Transverse colon (tissue), 4 donors: ENCODE measurements at places on chromosomes 6 and 20. TPM values are rescaled to one million over a fixed set of nuclear protein-coding genes. Genes with fewer than 3 reads are reported as not detected.

GRCh38 chr6:74689601-74690000 lies 516.3 kb downstream of the COL12A1 start:
- DNase-seq = no peak

RPS6KA2 gene
- 41.1 TPM for total RNA-seq

DNA sequence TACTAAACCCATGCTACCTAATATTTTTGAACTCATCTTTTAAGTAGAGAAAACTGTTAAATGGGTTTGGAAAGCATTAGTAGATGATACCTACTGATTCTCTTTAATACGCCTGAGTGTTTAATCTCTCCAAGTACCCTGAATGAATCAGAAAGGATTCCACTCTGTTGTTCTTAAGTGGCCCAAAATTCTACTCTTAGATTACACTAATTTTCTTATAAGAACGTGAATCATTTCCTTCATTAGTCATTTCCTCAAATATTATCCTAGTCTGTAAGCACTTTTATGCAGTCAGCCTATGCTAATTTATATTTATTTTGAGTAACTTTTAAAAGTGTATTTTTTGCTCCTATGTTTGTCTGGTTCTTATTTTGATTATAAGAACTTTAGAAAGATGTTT lies 380.0 kb downstream of the BTBD9 start:
- DNase-seq = no peak

KCNS1 gene
- not detected for total RNA-seq

TFAP2D gene
- not detected for total RNA-seq

- no peak for DNase-seq
These were observed 12.5 kb downstream of the TRIM26 start for GRCh38 chr6:30200551-30201281.

DSN1 gene
- 0.40 TPM for total RNA-seq

CITED2 gene
- 66.6 TPM for total RNA-seq

- DNase-seq = no peak
These were observed 40.2 kb downstream of the CCN2 start for GRCh38 chr6:131910956-131911355.

GRCh38 chr6:32983493-32983848 lies 15.1 kb downstream of the BRD2 start:
- no peak for DNase-seq

OR2H1 gene
- not detected for total RNA-seq

AKAP12 gene
- total RNA-seq = 47.0 TPM

IL17A gene
- total RNA-seq = not detected

DNA sequence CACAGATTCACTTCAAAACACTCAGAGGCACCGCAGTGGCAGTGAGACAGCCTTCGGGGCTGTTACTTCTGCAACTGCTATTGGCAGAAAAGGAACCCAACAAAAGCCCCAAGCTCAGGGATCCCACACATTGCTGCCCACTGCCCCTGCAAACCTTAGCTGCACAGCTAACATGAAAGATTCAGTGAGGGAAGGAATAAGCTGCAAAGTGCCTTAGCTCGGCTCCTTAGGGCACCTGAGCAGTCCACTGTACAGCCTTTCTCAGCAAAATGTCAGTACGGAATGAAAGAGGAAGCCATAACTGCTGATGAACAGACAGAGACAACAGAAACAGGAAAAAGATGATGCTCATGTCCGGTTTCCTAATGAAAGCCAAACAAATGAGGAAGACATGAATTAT lies 179.7 kb upstream of the SHLD1 start:
- DNase-seq = no peak

GRCh38 chr20:32559205-32559752 lies 25.9 kb downstream of the NOL4L start:
- DNase-seq = no peak

CLPSL2 gene
- total RNA-seq = not detected

GRCh38 chr6:21469213-21469612 lies 124.3 kb upstream of the SOX4 start:
- DNase-seq = no peak

GRCh38 chr20:44218446-44218845 lies 7.9 kb upstream of the OSER1 start:
- no peak for DNase-seq

GRCh38 chr20:38131588-38132121 lies 33.4 kb downstream of the TGM2 start:
- DNase-seq = no peak

GRCh38 chr20:1041845-1042390 lies 39.8 kb upstream of the RSPO4 start:
- DNase-seq = no peak

LYRM2 gene
- 17.8 TPM for total RNA-seq

TSHZ2 gene
- total RNA-seq = 5.4 TPM

RRP36 gene
- total RNA-seq = 200 TPM

- DNase-seq = peak; percentile 49
These were observed 18.2 kb upstream of the MYB start for GRCh38 chr6:135162678-135163439.

GRCh38 chr6:125363824-125364165 lies 62.0 kb upstream of the HDDC2 start:
- DNase-seq = no peak

- DNase-seq = no peak
These were observed 90.1 kb upstream of the PAK5 start for GRCh38 chr20:9928955-9929354.

DNA sequence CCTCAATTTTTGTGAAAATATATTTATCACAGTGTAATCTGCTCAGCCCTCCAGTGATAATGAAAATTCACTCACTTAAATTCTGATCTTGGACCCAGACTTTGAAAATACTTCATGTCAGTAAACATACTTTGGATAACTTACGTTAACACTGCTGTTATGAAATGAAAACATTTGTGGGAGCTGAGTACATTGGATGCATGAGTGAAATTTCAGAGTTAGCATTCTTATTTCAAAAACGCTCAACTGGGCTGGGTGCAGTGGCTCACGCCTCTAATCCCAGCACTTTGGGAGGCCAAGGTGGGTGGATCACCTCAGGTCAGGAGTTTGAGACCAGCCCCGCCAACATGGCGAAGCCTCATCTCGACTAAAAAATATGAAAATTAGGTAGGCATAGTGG lies 196.4 kb downstream of the UTRN start:
- no peak for DNase-seq

- no peak for DNase-seq
These were observed 8.0 kb downstream of the MMUT start for GRCh38 chr6:49454787-49455709.

HLA-DPA1 gene
- total RNA-seq = 77.8 TPM

MLIP gene
- total RNA-seq = 4.0 TPM

GRCh38 chr20:57594092-57594951 lies 25.9 kb downstream of the ZBP1 start:
- peak; percentile 57 for DNase-seq

GRCh38 chr20:36153736-36154699 lies 522 bp upstream of the EPB41L1 start:
- DNase-seq = peak; percentile 87

DNA sequence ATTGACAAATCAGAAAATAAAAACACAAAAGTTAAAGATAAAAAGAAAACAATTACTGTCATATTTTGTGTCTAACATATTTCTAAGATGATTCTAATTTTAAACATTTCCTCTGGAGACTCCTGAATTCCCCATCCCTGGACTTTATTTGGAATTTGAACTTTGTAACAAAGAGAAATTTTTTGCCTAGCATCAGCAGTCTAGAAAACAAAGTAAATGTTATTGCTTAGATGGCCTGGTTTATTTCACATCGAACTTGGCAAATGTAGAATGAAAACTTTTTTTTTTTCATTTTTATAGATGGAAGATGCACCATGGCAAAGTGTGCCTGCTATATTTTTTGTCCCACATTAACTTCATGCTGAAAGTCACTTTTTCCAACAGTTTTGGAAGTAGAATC lies 159.1 kb downstream of the TBX18 start:
- DNase-seq = no peak

PRRT1 gene
- 2.4 TPM for total RNA-seq

DNA sequence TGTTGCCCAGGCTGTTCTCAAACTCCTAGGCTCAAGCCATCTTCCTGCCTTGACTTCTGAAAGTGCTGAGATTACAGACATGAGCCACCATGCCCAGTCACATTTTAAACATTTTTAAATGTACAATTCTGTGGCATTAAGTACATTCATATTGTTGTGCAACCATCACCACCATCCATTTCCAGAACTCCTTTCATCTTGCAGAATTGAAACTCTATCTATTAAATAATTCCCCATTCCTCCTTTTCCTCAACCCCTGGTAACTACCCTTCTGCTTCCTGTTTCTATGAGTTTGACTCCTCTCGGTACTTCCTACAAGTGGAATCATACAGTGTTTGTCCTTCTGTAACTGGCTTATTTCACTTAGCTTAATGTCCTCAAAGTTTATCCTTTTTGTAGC lies 103.8 kb upstream of the NAA20 start:
- DNase-seq = no peak

- DNase-seq = no peak
These were observed 146.6 kb downstream of the RNASET2 start for GRCh38 chr6:166809721-166810120.
